ENCODE measurements at places on chromosomes 1 and 21.

GRCh38 chr1:54245501-54245900, 45.5 kb downstream of the MRPL37 start:
- DNase-seq, result no peak

- DNase-seq, result no peak
Observed at GRCh38 chr1:177273141-177273540, 102.4 kb downstream of the BRINP2 start.

DNA sequence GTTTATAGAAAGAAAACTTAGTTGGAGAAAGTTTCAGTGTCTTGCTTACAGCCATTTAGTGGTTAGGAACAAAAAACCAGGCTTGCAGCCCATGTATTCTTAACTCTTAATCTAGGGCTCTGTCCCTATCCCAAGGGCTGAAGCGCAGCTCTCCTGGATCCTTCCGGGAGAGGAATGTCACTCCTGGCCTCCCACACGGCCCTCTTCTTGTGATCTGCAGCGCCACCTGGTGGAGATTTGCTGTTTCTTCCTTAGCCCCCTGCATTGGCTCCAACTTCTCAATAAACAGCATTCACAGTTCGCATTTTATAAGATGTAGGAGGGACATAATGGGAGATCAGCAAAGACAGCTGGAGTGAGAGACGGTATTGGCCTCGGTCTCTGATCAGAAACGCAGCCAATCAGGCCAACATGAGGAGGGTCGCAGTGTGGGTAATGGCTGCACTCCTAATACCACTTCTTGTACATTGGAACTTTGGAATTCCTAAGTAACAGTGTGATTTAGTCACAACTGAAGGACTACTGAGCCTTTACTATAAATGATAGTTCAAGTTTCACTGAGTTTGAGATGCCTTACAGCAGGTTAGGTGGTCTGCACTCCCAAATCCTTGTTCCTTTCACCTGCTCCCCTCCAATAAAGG, 283.4 kb downstream of the ASTN1 start:
- DNase-seq, result no peak

DNA sequence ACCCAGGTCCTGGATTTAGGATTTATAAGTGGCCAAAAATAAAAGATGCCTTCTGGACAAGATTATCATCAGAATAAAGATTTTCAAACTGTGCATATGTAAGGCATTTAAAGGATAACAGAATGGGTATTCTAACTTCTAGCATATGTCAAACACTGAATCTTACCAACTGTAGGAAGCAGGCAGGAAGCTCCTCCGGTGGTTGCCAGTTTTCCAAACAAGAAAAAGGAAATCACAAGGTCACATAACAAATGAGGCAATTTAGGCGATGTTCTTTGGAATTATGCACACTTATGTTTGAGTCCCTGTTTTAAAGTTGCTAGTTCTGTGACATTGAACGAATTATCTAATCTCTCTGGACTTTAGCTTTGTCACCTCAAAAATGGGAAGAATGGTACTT, 48.9 kb downstream of the ATP6V1G3 start:
- no peak for DNase-seq

GRCh38 chr1:104348277-104348676, 598.6 kb downstream of the AMY1C start:
- no peak for DNase-seq

DNA sequence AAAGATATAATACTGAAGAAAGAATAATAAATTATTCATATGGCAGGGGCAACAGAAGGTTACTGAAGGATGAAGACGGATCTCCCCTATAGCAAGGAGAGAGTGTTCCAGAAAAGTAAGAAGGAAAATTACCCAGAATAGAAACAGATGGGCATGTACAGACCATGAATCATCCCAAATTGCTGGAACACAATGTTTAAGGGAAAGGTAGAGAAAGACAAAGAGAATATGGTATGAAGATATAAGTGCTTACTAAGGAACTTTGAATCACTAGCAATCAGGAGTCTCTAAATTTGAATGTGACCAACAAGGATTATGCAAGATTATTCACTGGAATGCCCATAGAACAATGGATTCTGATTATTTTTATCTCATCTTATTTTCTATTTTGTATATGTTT, 375.4 kb downstream of the COL11A1 start:
- no peak for DNase-seq

- no peak for DNase-seq
Observed at GRCh38 chr1:101164776-101165175, 72.0 kb upstream of the S1PR1 start.

DNA sequence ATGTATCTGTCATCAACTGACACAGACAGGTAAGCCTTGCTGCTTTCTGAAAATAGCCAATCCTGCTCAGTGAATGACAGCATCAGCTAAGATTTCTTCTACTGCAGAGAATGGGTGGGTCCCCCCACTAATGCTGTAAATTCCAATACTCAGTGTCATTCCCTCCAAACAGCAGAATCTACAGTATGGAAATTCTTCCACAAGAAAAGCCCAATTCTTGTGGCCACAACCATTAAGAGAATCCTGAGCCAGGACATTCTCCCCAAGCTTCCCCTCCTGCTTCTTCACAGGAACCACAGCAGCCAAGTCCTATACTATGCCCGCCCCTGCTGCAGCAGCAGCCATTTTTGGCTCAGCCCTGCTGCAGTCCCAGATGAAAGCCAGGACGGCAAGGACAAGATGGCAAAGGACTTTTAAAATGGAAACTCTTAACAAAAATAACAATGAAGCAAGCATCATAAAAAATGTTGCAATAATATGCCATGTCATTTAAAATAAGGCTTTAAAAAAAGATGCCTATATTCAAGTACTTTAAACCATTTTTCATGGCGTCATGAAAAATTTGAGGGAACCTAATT, 26.8 kb downstream of the EIF4G3 start:
- DNase-seq, result peak; percentile 26

GRCh38 chr1:227621211-227621610, 57.9 kb downstream of the ZNF678 start:
- no peak for DNase-seq

DNA sequence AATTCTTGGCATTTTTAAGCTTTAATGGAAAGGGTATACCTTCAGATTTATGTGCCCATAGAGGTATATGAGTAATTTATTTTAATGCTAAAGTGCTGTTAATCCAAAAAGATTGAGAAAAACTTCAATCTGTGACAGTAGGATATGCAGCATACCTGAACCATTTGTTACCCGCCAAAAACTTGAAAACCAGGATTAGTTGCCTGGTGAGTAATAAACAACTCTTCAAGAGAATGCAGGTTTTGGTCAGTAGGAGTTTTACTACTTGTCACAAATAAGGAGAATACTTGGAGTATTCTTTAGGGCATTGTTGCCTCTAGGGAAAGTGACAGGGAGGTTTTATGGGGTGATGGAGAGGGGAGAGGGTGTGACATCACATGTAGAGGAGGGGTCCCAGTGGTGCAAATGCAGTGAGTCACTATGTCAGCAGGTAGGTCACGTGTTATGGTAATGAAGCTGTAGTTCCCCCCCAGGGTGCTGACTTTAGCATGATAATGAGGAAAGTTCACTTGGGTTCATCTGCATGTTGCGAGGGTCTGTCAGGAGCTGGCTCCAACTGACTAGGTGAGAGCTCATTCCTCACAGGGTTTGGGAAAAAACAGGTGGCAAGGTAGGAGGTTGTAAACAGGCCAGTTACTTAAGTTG, 23.1 kb downstream of the USP25 start:
- no peak for DNase-seq

GRCh38 chr1:93667642-93668041, 14.0 kb downstream of the BCAR3 start:
- DNase-seq, result no peak

- DNase-seq, result no peak
Observed at GRCh38 chr1:147815503-147815902, 55.1 kb upstream of the GJA5 start.

DNA sequence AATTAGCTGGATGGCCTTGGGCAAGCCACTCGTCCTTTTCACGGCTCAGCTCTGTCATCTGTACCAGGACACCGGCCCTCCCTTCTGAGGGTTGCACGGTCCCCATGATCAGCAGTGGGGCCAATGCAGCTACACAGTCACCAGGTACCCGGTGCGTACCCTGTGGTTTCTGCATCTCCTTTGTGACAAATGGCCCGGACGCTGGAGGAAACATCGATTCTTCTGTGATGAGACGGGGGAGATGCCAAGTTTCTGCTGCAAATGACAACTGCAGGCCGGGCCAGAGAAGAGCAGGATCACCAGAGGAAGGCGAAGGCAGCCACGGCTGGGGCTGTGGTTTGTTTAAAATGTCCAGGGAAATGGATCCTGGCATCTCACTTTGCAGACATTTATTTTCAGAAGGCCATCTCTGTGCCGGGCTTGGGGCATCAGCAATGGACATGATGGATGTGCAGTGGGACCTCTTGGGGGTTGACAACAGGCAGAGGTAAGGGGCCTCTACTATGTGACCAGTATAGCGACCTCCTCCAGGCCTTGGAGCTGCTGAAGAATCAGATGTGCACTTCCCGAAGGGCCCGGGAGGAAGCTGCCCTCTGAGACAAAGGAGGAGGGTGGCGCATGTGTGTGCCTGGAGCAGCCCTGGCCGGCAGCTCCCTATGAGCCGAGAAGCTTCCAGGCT, 221.9 kb upstream of the C1orf174 start:
- DNase-seq, result no peak

DNA sequence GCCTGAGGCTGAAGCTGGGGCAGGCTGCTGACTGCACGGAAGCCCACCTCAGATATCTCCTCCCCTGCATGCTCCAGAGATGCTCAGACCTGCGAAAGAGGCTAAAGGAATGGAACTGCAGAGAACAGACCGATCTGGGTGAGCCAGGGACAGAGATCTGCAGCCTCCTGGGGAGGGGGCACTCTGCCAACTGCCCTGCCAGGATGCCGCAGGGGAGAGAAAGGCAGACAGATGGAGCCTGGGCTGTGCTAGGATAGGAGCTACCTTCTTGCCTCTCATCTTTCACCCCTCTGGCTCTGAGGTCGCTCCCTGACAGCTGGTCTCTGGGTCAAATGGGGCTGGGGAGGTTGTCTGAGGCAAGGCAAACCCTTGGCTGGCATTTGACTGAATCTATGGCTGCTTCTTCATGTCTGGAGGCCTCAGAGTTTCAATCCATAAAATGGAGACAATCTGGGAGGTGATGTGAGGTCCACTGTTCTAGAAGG, 238.2 kb downstream of the GRIK3 start:
- DNase-seq, result no peak
